ENCODE measurements at places on chromosomes 5 and 9. TPM values are rescaled to one million over a fixed set of nuclear protein-coding genes. Genes with fewer than 3 reads are reported as not detected.

DNA sequence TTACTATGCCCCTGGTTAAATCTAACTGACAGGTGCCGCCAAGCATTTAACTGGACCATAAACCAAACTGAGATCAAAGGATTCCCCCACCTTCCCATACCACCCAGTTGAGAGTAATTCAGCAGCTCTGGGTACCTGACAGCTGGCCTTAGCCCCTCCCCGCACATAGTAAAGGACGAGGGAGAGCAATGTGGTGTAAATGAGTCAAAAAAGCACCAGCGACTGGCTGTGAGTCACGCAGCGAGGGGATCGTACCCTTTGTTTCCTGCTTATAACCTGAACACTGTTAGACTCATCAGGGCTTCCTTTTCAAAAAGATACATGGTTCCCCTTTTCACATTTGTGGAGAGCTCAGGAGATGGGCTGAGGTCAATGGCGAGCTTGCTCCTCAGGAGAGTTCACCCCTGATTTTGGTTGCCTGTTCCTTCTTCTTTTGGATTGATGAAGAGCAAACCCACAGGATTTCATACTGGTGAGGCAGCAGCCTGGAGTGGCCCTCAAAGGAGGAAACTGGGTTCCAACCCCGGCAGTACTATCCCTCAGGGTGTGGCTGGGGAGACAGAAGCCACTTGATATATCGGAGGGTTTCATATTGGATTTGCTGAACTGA, 71.5 kb downstream of the ANKRD33B start:
- DNase-seq = no peak
- no peak overlapping the region for H3K4me3 ChIP-seq
- no peaks in the 10 kb centered on the region for H3K27me3 ChIP-seq
- no peaks in the 10 kb centered on the region for H3K36me3 ChIP-seq
- no peak overlapping the region for H3K27ac ChIP-seq

GRCh38 chr9:87180841-87181240, 233.5 kb upstream of the GAS1 start:
- no peak overlapping the region for H3K27ac ChIP-seq
- peaks cover 4% of the 10 kb centered on the region for H3K4me1 ChIP-seq
- H3K4me3 ChIP-seq = no peak overlapping the region
- H3K27me3 ChIP-seq = no peaks in the 10 kb centered on the region

DNA sequence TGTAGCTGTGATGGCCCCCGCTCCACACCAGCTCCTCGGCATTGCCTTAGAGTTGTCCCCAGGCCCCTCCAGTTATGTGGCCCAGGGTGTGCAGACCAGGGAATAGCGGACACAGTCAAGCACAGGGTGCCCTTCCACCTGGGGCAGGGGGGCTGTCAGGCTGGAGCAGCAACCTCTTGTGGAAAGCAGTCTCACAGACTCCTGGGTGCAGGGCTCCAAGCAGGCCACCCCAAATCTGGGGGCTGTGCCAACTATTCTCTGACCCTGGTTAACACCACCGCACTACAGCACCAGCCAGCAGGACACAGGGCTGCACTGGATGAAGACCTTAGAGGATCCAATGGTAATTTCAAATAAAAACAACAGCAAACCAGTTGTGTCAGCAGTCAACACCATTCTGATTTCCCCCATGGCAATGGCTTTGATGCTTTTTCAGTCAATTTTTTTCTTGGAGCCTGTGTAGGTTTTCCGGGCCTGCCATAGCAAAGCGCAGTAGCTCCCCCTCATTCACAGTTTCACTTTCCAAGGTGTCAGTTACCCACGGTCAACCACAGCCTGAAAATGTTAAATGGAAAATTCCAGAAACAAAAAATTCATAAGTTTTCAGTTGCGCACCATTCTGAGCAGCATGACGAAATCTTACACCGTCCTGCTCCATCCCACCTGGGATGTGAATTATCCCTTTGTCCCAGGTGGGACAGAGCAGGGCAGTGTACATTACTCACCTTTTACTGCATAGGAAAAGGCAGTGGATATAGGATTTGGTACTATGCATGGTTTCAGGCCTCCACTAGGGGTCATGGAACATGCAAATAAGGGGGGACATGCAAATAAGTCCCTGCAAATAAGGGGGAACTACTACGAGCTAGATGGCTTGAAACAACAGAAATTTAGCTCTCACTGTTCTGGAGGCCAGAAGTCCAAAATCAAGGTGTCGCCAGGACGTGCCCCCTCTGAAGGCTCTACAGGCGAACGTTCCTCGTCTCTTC, 49.0 kb downstream of the C5orf15 start:
- H3K4me3 ChIP-seq = no peak overlapping the region
- no peak for DNase-seq
- H3K27me3 ChIP-seq = no peaks in the 10 kb centered on the region
- H3K36me3 ChIP-seq = no peaks in the 10 kb centered on the region
- H3K27ac ChIP-seq = no peak overlapping the region

DNA sequence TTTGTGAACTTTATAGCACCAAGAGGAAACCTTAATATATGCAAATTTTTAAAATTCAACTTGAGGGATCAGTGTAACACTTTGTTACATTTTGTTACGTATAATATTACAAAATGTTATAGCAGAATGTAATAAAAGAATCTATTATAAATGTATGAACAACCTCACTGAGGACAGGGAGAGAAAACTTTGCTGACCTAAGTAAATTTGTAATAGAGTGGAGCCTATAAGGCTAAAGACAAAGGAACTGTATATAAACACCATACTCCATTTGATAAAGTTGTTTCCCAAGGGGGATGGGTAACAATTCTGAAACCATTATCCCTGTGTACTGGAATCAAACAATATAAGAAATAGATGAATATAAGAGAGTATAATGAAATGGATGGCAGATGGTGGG, 77.3 kb downstream of the ANGPTL2 start:
- H3K27me3 ChIP-seq = no peaks in the 10 kb centered on the region
- no peaks in the 10 kb centered on the region for H3K36me3 ChIP-seq
- DNase-seq = no peak
- no peak overlapping the region for H3K4me3 ChIP-seq
- no peak overlapping the region for H3K27ac ChIP-seq
- no peaks in the 10 kb centered on the region for H3K4me1 ChIP-seq

GRCh38 chr5:89283728-89284493, 400.9 kb upstream of the MEF2C start:
- H3K4me1 ChIP-seq = no peaks in the 10 kb centered on the region
- H3K27ac ChIP-seq = no peak overlapping the region
- H3K4me3 ChIP-seq = no peak overlapping the region
- H3K27me3 ChIP-seq = no peaks in the 10 kb centered on the region

Gene SEMA4D
- 24.3 TPM for total RNA-seq

Gene PRR7
- total RNA-seq = 11.2 TPM

Gene SPATA31D4
- total RNA-seq = not detected

Gene FGF18
- 6.9 TPM for total RNA-seq

Gene SPARC
- 918 TPM for total RNA-seq

Gene GRIN1
- not detected for total RNA-seq

Gene ACTL7B
- not detected for total RNA-seq

Gene BARX1
- not detected for total RNA-seq

Measured in tibial nerve (tissue), 4 donors.